NCI-H1436 treated with DMSO at 0.1 percent for 48 hours (cell line): ENCODE measurements at places on chromosomes 6 and 20.

DNA sequence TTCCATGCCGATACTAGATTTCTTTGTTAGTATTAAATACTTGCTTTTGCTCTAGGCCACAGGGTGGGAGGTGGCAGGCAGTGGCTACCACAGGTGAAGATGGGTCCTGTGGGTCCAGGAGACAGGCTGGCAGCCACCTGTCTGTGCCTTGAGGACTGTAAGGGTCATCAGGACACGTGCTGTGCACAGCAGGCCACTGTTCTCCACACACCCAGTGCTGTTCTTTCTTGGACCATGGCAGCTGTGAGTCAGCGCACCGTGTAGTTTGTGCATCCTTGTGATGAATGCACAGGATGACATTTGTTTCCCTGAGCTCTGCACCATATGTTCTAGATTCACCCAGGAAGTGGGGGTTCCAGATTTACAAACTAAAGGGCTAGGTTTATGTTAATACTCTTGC, 317.0 kb downstream of the ZFAND3 start:
- DNase-seq: no peak

GRCh38 chr6:99151634-99152346, 197.7 kb downstream of the FAXC start:
- no peak for DNase-seq

DNA sequence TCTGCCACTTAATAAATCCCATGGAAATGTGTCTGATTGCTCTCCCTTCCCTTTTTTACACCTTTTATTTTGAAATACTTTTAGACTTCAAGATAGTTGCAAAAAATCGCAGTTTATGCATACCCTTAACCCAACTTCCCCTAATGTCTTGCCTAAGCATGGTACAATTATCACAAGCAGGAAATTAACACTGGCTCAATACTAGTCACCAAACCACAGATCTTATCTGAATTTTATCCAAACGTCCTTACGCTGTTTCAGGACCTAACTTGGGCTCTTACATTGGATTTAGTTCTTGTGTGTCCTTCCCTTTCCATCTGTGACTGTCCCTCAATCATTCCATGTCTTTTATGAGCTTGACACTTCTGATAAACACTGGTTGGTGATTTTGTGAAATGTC, 146.3 kb downstream of the ZNF217 start:
- no peak for DNase-seq

- no peak for DNase-seq
Observed at GRCh38 chr6:37783025-37783855, 36.3 kb upstream of the ZFAND3 start.

GRCh38 chr6:159180001-159180400, 10.8 kb downstream of the FNDC1 start:
- DNase-seq: no peak
